NCI-H1417 treated with DMSO at 0.1 percent for 48 hours (cell line): ENCODE measurements at places on chromosomes 3 and 15.
A peak's percentile ranks its signal among the peaks of the same experiment; 100 is the strongest.

DNA sequence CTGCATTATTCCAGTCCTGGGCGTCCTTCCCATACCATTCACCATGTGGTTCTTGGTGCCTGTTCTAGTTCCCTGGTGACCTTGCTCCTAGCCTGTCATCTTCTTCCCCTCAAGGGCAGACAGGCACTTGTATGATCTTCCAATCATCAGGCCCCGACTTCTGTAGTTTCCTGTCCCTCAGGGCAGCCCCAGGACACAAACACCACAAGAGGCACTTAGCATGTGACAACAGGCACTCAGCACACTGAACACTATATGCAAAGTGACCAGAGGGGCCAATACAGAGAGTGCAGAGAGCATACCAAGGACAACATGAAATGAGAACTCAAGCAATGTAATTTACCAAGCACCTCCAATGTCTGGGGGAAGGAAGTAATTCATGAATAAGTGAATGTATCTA lies 17.9 kb downstream of the TMEM40 start:
- no peak for DNase-seq

DNA sequence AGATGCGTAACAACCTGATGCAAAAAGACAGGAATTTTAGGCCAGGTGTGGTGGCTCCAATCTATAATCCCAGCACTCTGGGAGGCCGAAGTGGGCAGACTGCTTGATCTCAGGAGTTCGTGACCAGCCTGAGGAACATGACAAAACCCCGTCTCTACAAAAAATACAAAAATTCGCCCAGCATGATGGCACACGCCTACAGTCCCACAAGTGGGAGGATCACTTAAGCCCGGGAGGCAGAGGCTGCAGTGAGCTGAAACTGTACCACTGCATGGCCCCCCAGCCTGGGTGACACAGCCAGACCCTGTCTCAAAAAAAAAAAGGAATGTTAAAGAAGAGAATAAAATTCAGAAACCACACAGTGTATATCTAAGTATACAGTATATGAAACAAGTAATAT lies 40.7 kb downstream of the PTPN9 start:
- no peak for DNase-seq

GRCh38 chr15:65339920-65340319 lies 35.4 kb downstream of the RNU5B-1 start:
- DNase-seq = no peak

DNA sequence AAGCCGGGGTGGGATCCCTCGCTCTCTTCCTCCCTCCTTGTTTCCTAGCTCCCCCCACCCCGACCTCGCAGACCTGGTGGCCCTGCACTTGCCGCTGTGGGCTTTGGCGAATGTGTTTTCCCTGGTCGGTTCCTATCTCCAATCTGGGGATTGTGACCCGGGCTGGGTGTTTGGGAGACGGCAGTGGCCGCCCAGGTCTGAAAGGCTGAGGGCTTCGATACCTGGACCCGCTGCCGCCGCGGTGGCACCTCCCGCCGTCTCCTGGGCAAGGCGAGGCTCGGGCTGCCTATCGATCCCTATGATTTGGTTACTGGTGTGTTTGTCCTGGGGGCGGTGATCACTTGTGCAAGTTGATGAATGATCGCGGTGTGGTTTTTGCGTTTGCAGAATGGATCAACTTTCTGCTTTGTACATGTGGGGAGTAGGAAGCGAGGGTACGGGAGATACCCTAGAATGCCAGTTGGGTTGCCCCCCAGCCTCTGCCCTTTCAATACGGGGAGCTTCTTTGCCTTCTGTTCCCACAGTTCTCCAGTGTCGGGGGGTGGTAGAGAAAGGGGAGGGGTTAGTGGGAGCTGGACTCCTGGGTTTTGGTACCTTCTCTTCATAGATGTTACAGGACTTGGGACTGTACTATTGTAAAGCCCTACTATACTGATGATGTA lies 3.0 kb downstream of the BBX start:
- no peak for DNase-seq

DNA sequence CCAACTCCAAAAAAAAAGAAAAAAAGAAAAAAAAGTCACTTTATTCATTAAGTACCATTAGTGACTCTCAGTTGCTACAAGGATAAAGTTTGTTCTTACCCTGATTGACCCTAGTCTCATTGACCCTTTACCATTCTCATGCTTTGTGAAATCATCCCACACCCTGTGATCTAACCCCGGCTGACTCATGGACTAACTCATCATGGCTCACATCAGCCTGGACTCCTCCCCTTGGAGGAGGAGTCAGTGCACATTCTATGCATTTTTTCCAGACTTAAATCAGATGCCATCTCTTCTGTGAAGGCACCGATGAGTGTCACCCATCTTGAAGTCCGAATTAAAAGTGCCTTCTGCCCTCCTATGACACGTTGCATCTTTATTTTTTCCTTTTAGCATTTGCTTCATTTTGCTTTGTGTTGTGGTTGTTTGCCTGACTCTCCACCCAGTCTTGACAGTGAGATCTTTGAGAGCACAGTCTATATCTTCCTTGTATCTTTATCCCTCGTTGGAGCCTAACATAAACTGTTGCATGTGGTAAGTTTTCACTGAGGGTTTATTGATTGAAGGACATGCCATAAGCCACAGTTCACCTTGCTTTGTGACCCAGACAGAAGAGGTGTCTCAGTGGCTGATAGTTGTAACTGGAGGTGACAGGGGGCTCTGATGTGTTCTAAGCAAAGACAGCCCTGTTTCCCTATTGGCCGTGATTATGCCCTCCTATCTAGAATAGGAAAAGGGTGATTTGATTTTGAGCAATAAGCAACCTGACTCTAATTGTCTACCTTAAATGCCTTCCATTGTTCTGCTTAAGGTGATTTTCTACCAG lies 72.1 kb downstream of the IL1RAP start:
- no peak for DNase-seq

- DNase-seq = no peak
Observed at GRCh38 chr15:99181545-99181971, 67.8 kb downstream of the TTC23 start.

GRCh38 chr3:196047391-196048030 lies 34.4 kb downstream of the TFRC start:
- DNase-seq = no peak

- peak; percentile 7 for DNase-seq
Observed at GRCh38 chr3:157239082-157239704, 79.2 kb upstream of the CCNL1 start.

GRCh38 chr15:52783191-52783829 lies 6.8 kb downstream of the ONECUT1 start:
- DNase-seq = no peak

GRCh38 chr3:159128628-159129027 lies 326.8 kb downstream of the MFSD1 start:
- DNase-seq = no peak

- no peak for DNase-seq
Observed at GRCh38 chr15:25093455-25094029, 138.8 kb downstream of the SNRPN start.

GRCh38 chr3:141913150-141913811 lies 36.8 kb downstream of the ATP1B3 start:
- DNase-seq = no peak

DNA sequence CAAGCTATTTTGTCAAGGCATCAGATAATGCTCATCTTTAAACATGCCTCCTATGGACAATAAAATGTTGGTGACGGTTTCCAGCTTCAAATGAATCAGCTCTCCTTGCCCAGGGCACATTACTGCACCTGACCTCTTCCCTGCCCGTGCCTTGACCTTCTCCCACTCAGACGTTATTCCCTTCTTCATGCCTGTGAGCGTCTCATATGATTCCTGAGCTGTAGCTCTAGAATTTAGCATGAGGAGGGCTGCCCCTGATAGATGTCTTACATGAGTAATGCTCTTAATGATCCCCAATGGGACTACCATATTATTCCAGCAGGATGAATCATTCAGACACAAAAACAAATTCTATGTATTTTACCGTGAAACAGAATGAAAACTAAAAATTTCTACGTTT lies 762.7 kb downstream of the ROBO1 start:
- no peak for DNase-seq

- DNase-seq = no peak
Observed at GRCh38 chr3:188421836-188422540, 268.0 kb downstream of the LPP start.

GRCh38 chr3:197456261-197457091 lies 99.3 kb downstream of the BDH1 start:
- DNase-seq = no peak

- no peak for DNase-seq
Observed at GRCh38 chr15:88635318-88635717, 3.5 kb upstream of the ISG20 start.

GRCh38 chr3:129586746-129587430 lies 19.6 kb downstream of the PLXND1 start:
- no peak for DNase-seq

GRCh38 chr15:99123713-99124451 lies 19.0 kb downstream of the SYNM start:
- DNase-seq = no peak

GRCh38 chr3:160108362-160108761 lies 116.9 kb upstream of the C3orf80 start:
- no peak for DNase-seq

DNA sequence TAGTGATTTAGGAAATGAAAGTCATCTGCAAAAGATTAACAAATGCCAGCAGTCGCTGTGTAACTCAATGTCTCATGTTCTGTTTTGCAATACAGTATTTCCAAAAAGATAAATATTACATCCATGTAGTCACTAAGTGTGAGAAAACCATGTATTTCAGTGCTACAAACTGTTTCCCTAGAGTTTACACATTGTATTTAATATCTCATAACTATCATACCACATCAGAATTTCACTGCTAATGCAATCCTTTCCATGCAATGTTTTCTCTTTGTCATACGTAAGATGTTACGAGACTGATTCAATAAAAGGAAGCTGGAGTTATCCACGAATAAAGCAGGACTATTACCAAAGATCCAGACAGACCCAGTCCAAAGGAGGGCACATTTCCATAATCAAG lies 269.4 kb downstream of the GBE1 start:
- DNase-seq = no peak

DNA sequence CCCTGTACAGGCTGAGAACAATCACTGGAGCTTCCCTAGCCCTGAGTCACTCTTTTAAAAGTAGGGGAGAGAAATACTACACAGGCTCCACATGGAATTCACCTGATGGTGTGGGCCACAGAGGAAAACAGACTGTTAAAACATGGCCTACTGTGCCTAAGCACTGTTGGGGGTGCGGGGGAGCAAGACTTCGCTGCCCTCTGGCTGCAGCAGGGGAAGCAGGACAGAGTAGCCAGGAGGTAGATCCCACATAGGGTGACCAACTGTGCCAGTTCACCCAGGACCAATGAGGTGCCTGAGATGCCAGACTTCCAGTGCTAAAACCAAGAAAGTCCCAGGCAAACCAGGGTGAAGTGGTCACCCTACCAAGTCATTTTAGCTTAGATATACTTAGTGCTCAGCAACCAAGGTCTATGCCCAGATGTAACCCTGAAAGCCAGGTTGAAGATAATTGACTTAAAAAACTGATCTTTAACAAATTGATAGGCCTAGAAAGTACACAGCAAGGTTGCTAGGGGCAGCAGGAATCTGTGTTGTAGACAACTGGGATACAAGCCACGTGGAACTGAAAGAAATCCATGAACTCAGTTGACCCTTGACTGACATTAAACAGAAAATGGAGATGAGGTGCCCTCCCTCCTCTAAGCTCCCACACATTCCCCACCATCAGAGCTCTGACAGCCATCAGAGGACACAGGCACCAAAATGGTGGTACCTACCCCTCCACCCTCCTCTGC lies 344.2 kb upstream of the PPP2R3A start:
- no peak for DNase-seq

- no peak for DNase-seq
Observed at GRCh38 chr3:59608356-59608755, 558.5 kb upstream of the CFAP20DC start.

DNA sequence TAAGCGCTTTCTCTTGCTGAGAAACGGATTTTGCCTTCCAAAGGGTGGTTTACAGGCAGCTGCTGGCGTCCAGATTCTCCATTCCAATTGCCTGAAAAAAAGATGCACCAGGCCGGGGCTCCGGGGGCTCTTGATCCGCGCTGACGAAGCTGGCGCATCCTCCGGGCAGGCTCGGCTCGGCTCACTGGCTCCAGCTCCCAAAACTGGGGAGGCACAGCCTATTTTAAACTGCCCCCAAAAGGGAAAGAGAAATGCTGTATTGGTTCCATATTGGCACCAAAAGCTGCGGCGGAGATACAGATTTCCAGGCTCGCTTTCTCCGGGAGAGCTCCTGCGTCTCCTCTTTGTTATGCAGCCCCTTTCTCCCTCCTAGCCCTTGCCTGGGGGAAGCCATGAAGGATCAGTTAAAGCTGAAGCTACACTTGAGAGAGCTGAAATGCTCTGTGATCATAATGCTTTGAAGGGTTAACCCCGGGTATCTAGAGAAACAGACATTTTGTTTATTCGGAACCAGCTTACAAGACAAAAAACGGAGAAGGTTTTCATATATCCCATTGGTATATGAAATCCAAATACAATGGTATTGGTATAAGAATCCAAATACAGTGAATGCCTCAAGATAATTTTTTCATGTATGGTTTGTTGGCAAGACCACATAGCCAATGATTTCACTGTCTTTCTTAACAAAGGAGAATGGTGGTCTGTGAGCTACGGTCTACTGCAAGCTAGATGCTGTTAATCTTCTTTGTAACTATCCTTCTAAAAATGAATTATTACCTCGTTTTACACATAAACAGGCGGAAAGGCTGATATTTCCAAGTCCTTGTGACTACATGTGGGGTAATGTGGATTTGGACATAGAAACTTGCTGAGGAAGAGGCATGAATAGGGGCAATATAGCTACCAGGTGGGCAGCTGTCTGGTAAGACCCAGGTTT lies 693 bp downstream of the CD200 start:
- DNase-seq = peak; percentile 65

DNA sequence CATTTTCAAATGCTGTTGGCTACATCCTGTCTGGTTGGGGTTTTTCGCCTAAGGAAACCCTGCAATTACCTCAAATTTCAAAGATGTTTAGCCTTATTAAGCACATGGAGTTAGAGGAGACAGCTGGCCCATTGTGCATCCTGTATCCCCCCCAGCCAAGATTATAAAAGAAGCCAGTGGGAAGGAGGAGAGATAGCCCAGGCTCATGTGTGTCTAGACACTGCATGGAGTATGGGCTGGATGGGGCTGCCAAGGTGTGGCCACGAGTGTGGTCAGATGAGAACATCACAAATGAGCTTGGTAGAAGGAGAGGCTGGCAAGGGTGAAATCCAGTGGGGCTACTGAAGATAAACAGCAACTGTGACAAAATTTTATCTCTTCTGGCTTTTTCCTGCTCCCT lies 270.0 kb upstream of the TBC1D5 start:
- DNase-seq = no peak

GRCh38 chr3:160771811-160772459 lies 15.9 kb downstream of the PPM1L start:
- DNase-seq = no peak

- DNase-seq = no peak
Observed at GRCh38 chr3:102826636-102827035, 391.8 kb downstream of the ZPLD1 start.

- DNase-seq = no peak
Observed at GRCh38 chr3:46553154-46553553, 12.9 kb downstream of the LRRC2 start.

DNA sequence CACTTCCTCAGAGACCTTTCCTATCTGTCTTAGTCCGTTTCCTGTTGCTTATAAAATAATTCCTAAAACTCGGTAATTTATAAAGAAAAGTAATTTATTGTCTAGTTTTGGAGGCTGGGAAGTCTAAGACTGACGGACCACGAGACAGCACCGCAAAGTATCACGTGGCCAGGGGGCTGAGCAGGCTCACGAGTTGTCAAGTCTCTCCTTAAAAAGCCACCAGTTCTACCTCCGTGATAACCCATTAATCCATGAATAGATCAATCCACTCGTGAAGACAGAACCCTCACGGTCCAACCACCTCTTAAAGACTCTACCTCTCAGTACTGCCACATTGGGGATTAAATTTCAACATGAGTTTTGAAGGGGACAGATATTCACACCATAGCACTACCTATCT lies 821 bp downstream of the LINS1 start:
- no peak for DNase-seq
